ENCODE measurements at places on chromosomes 5 and 9.

GRCh38 chr5:139692679-139693308 lies 44.6 kb downstream of the CXXC5 start:
- DNase-seq, result no peak

DNA sequence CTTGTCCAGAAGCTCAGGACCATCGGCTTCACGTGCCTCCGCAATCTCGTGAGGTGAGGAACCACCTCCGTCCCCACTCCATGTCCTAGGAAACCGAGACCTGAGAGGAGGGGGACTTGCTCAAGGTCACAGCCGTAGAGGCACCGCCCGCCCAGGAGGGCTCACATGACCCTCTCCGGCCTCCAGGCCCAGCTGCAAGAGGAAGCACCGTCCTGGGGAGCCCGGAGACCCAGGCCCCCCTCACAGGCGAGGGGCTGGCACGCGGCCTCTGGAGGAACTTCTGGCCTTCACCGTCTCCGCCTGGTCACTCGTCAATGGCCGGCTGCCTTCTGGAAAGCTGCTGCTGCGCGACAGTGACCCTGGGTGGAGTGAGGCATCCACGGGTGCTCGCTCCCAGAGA lies 24.2 kb downstream of the FAM78A start:
- DNase-seq, result no peak

DNA sequence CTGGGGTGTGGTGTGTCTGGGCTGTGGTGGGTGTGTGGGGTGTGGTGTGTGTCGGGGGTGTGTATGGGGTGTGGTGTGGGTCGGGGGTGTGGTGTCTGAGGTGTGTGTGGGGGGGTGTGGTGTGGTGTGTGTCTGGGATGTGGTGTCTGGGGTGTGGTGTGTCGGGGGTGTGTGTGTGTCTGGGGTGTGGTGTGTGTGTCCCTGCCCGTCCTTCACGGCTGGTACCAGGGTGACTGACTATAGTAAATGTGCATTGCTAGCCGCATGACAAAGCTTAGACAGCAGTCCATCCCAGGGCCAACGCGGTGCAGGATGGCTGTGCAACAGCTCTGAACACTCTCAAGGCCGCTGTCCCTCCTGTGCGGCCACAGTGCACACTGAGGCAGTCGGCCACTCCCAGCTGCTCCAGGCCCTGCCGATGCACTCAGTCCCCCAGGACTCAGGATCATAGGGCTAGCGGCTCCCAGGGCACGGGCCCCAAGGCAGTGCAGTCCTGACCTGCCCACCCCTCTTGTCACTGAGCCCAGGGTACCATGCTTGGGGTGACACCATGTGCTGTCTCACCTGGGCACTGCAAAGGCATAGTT lies 54.0 kb downstream of the SECISBP2 start:
- no peak for DNase-seq

DNA sequence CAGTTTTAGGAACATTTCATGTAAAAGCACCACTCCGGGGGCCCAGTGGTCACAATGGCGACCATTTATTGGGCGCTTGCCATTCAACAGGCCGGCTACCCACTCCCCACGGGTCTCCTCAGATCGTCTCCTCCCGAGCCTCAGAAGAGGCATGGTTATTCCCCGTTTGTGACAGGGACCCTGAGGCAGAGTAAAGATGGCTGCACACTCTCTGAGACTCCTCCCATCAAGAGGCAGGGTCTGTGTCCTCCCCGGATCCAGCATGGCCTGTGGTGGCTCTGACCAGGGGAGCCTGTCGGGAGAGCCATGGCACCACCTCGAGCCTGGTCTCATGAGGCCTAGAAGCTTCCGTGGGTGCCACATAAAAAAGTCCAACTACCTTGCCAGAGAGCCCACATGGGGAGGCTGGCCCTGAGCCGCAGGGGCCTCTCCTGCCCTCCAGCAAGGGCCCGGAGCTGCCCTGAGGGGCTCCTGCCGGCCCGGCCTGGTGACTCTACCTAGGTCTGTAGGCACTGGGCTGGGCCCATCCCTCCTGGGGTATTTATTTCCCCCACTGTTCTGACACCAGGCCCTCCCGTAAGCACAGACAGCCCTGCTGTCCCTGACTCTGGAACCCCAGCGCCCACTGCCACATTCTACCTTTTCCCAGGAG lies 90.8 kb downstream of the VAV2 start:
- DNase-seq, result no peak

- DNase-seq, result no peak
Observed at GRCh38 chr5:9473624-9474023, 72.3 kb downstream of the SEMA5A start.

- peak; percentile 90 for DNase-seq
Observed at GRCh38 chr5:134138416-134139376, 24.2 kb downstream of the TCF7 start.

GRCh38 chr9:35395706-35396101 lies 94.2 kb upstream of the RUSC2 start:
- no peak for DNase-seq

DNA sequence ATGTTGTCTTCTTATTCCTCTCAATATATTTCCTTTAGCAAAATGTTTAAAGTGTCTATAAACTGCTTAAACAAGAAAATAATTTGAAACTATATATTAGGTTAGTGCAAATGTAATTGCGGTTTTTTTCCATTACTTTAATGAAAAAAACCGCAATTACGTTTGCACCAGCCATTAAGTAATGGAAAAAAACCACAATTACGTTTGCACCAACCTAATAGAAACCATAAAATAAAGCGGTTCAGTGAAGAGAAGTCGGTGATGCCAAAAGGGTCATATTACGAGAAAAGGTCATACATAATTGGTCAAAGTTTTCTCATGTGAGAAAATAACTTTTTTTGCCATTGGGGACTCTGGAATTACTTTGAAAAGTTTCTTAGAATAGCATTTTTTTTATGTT lies 385.6 kb upstream of the ST8SIA4 start:
- no peak for DNase-seq

- no peak for DNase-seq
Observed at GRCh38 chr9:114163517-114163951, 8.2 kb downstream of the COL27A1 start.

- no peak for DNase-seq
Observed at GRCh38 chr5:5344051-5344571, 78.4 kb upstream of the ICE1 start.

- DNase-seq, result no peak
Observed at GRCh38 chr5:68950125-68950524, 143.7 kb upstream of the SLC30A5 start.

DNA sequence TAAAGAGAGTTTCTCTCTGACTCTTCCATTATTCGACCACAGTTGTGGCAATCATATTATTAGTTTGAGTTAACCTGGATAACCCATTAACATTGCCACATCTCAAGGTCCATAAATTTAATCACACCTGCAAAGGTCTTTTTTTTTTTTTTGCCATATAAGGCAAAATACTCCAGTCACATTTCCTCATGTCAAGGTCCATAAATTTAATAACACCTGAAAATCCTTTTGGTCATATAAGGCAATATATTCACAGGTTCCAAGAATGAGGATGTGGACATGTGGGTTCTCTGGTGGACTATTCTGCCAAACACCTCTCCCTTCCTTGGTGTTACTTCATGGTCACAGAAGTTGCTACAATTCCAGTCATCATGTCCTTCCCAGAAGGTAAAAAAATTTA lies 213.5 kb upstream of the COX7C start:
- DNase-seq, result no peak

DNA sequence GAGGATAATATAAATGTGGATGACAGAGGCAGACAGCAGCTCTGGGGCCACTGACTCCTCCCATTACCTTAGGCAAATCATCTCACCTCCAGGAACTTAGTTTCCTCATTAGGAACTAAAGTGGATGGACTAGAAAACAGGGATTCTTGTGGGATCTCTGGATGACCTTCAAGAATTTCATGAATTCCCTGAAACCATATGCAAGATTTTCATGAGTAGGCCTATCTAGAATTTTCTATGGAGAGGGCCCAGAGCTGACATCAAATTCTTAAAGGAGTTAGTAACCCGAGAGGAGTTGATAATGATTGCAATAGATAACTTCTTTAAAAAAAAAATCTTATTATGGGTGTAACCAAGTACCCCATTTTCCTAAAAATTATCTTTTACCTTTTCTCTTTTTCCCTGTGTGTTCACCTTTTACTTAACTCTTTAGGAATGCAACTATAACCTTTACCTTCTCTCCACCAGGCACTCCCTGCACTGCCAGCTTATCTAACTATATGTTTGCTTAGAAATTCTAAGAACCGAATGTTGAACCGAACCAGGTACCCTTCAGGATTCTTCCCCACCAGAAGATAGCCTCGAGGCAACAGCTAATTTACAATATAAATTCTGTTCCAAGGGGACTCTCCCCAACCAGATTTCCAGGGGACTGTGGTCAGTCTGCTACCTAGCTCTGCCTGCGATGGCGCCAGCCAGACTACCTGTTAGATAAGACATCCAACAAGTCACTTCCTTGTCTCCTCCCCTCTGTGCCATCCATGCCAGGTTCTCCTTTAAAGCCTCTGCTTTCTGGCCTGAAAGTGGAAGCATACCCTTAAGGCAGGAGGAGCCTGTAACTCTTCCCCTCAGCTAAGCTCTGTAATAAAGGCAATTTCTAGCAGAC lies 86.0 kb downstream of the GCNT4 start:
- DNase-seq, result no peak

DNA sequence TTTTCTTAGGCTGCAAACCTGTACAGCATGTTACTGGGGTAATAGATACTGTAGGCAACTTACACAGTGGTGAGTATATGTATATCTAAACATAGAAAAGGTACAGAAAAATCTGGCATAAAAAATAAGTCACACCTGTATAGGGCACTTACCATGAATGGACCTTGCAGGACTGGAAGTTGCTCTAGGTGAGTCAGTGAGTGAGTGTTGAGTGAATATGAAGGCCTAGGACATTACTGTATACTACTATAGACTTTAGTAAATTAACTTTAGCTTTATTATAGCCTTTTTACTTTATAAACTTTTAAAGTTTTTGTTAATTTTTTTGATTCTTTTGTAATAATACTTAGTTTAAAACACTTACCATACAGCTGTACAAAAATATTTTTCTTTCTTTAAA lies 51.3 kb downstream of the DENND4C start:
- DNase-seq, result no peak

GRCh38 chr9:73596321-73596720 lies 444.7 kb downstream of the ANXA1 start:
- DNase-seq, result no peak

- no peak for DNase-seq
Observed at GRCh38 chr5:157020511-157021222, 38.2 kb downstream of the HAVCR1 start.

- no peak for DNase-seq
Observed at GRCh38 chr9:112029921-112030444, 133.4 kb downstream of the UGCG start.

DNA sequence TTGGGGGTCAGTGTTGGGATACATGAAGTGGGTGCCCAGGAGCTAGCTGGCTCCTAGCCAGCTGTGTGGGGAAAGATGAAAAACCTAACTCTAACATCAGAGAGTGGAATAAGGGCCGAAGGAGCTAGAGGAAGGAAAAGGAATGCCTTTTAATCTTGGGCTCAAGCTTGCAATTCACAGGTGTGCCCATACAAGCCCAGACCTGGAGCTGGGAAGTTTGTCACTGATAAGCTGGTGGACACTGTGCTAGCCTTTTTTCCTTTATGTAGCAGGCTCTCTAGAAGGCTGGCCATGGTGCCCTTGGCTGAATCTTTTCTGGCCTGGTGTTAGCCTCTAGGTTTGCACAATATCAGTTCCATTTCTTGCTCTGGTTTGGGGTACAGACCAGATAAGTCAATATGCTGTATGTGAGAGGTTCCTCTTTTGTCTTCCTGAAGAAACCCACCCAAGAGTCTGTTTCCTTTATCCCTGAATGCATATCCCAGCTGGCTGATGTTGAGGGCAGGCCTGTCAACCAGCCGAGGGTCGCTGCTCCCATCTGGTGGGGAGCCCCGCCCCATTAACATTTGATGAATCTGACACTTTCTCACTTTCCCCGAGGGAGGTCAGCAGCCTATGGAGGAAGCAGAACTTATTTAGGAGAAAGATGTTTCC lies 92.4 kb upstream of the CXCL14 start:
- no peak for DNase-seq

DNA sequence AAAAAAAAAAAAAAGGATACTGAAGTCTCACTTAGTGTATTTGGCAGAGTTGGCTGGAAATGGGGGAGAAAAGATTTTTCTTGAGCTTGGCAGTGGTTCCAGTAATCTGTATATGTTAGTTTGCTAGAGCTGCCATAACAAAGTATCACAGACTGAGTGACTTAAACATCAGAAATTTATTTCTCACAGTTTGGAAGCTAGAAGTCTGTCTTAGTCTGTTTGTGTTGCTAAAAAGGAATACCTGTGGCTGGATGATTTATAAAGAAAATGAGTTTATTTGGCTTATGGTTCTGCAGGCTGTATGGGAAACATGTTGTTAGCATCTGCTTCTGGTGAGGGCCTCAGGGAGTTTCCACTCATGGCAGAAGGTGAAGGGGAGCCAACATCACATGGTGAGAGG lies 89.6 kb upstream of the CEP78 start:
- DNase-seq, result no peak

DNA sequence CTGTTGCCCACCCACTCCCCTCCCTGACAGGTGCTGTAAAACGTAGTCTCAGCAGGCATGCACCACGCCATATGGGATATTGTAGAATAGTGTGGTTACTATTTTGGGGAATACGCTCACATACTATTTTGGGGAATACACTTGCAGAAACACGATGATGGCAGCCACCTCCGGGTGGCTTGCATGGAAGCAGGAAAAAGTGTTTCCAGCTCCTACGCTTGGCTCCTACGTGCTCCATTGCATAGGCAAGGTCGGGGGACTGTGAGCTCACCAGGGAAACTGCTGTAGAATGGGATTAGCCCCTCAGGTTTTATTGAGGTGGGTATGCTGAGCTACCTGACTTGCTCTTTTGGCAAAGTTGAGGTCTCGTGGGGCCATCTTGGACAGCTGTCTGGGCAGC lies 160.3 kb upstream of the NFIL3 start:
- no peak for DNase-seq

DNA sequence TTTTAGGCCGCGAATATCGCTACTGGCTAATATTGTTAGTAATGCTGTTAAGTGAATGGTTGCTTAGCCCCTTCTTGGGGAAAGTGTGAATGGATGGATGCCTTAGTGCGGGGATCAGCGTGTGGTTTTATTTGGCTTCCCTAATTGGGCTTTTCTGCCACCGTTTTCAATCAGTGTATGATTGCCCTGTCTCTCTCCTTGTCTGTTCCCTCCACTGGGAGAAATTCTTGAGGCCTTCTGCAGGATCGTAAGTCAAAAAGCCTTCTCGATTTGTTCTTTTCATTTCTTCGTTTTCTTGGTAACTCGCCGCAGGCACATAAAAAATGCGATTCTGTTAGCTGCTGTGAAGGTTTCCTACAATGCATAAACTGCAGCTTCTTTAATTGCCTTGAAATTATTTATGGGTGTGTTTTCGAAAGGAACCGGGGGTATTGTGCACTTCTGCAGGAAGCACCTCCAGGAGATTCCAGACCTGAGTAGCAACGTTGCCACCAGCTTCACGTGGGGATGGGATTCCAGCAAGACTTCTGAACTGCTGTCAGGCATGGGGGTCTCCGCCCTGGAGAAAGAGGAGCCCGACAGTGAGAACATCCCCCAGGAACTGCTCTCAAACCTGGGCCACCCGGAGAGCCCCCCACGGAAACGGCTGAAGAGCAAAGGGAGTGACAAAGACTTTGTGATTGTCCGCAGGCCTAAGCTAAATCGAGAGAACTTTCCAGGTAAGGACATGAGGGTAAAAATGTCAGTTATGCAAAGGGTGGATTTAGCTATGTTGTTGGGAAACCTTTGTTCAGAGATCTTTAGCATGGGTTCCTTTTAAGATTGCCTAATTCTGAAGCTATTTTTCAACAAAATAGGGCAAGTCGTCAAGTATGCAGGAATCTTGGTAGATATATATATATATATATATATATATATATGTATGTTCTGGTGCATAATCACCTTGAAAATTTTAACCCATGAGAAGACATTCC lies 700 bp downstream of the SKP2 start:
- DNase-seq, result no peak

- no peak for DNase-seq
Observed at GRCh38 chr5:151923866-151924476, 680 bp downstream of the GLRA1 start.
